ENCODE measurements at places on chromosomes 2 and 18. TPM values are rescaled to one million over a fixed set of nuclear protein-coding genes. Genes with fewer than 3 reads are reported as not detected.

CIB4 gene
- not detected for total RNA-seq

ANKRD29 gene
- 15.7 TPM for total RNA-seq

CDKL4 gene
- total RNA-seq: 2.6 TPM

DNA sequence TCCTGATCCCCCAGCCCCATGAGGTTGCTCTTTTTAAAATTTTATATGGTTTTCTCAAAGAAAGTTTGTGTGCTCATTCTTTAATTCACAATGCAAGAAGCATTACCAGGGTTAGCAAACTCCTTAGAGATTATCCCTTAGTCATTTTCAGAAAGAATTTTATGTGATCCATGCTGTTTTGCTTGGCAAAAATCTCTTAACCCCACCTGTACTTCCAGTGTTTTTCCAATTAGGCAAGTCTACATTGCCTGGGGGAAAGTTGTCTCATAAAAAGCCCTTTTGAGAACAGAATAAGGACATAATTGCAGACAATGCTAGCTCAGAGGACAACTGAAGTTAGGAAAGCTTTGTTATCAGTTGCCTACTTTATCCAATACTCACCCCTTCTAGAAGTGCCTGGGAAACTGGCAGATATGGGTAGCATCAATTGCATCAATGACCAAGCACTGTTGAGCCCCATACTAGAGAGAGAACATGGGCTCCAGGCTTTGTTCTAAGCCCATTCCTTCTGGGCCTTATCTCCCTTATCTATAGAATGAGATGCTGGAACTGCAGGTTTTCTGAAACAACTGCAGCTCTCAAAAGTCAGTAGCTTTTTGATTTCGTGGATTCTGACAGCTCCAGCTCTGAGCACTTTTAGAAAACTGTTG is 265.9 kb upstream of the SPHKAP start:
- no peak overlapping the region for H3K27ac ChIP-seq
- no peak for DNase-seq
- H3K36me3 ChIP-seq: no peaks in the 10 kb centered on the region

DNA sequence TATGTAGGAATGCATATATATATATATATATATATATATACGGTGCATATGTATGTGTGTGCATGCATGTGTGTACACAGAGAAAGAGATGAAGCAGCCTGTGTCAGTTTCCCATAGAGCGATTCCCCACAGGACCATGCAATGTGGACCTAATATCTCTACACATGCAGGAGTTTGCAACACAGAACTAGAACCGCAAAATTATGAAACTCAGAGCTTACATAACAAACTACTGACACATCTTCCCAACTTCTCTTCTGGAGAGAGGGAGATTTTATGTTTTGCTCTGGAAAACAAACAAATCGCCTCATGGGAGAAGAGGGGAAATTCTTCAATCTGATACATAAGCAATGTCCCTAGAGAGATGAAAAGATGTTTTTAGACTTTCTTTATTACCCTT is 377.2 kb downstream of the LRATD1 start:
- no peak overlapping the region for H3K27ac ChIP-seq
- no peak overlapping the region for H3K4me3 ChIP-seq
- no peaks in the 10 kb centered on the region for H3K4me1 ChIP-seq
- H3K36me3 ChIP-seq: no peaks in the 10 kb centered on the region
- DNase-seq: no peak
- no peaks in the 10 kb centered on the region for H3K27me3 ChIP-seq

DNA sequence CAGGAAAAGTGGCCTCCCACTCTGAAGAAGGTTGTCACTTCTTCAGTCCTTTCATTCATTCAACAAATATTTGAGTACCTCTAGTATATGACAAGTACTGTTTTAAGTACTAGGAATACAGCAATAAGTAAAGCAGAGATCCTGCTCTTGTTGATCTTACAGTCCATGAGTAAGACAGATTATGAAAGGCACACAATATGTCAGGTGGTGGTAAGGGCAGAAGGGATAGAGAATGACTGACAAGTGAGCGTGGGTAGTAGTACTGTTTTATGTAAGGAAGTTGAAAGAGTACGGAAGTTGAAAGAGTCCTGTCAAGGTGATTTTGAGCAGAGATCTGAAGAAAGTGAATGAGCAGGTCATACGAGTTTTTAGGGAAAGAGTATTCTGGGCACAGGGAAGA is 111.3 kb downstream of the GALNT1 start:
- H3K27ac ChIP-seq: no peak overlapping the region
- no peaks in the 10 kb centered on the region for H3K4me1 ChIP-seq
- DNase-seq: no peak
- H3K36me3 ChIP-seq: peaks cover 2% of the 10 kb centered on the region
- no peak overlapping the region for H3K4me3 ChIP-seq
- H3K27me3 ChIP-seq: no peaks in the 10 kb centered on the region

DNA sequence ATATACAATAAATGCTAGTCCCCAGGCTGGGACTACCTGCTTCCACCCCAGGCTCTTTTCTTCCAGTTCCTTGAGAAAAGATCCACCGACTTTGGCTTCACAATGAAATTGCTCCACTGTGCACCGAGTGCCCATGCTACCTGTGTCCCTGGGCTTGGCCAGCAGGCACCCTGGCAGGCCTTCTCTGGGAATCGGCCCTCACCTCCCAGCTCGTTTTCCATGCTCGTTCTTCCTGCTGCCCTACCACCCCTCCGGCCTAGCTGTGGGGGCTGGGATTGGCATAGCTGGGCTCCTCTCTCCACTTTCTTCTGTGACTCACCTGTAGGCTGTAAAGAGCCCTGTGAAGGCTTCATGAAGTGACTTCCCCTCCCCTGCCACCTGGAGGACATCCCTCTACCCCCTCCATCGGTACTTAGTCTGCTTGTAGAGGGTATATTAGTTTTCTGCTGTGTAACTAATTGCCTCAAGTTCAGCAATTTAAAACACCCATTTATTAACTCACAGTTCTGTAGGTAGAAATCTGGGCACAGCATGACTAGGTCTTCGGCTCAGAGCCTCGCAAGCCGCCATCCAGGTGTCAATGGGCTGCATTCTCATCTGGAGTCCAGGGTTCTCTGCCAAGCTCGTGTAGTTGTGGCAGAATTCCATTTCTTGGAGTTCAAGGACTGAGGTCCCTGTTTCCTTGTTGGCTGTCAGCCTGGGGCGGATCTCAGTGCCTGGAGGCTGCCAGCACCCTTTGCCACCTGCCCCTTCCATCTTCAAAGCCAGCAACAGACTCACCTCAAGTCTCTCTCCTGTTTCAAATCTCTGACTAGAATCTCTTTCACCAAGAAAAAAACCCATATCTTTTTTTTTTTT is 57.6 kb downstream of the DPYSL5 start:
- no peaks in the 10 kb centered on the region for H3K27me3 ChIP-seq
- no peak overlapping the region for H3K4me3 ChIP-seq
- DNase-seq: no peak
- no peak overlapping the region for H3K27ac ChIP-seq
